ENCODE measurements at places on chromosomes 5 and 9.

GRCh38 chr9:111118256-111118948 lies 80.1 kb upstream of the LPAR1 start:
- DNase-seq, result no peak

DNA sequence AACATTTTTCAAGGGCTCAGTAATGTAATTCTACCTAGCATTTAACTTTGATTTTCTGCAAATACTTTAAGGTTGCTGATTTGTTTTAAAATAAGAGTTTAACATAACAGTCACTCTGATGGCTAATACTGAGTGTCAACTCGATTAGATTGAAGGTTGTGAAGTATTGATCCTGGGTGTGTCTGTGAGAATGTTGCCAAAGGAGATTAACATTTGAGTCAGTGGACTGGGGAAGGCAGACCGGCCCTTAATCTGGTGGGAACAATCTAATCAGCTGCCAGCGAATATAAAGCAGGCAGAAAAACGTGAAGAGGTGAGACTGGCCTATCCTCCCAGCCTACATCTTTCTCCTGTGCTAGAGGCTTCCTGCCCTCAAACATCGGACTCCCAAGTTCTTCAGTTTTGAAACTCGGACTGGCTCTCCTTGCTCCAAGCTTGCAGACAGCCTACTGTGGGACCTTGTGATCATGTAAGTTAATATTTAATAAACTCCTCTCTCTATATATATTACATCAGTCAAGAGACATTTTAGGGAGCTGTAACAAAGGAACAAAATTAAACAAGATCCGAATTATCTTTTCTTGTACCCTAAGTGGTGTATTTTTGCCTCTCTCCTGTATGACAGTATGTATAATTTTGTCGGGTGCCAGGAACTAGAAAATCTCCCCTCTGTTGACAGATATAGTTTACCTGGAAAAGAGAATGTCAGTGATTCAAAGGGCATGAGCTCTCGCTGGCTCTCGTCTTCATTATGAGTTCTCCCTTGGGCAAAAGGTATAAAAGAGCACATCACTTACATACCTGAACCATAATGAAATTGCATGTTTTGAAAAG lies 576.1 kb downstream of the LRRC70 start:
- no peak for DNase-seq

DNA sequence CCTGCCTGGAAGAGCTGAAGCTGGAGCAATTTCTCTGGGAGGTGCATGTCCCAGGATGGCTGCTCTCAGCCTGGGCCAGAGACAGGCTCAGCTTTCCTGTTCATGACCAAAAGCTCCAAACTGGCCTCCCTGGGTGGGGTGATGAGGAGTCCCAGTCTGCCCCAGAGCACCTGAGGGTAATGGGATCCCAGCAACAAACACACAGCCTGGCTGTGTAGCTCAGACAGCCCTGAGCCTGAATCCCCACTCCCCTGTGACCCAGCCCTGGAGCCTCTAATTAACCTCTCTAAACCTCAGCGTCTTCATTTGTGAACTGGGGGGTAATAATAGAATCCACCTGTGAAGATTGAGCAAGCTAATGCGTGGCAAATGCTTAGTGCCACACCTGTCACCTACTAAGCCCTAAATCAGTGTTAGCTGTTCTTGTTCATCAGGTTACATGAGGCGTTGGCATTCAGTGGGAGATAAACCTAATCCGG lies 67.5 kb downstream of the HSPA4 start:
- DNase-seq, result no peak

- no peak for DNase-seq
These were observed 26.0 kb upstream of the SVEP1 start for GRCh38 chr9:110605565-110605964.

GRCh38 chr9:73149371-73150067 lies 2.1 kb upstream of the ANXA1 start:
- no peak for DNase-seq

- DNase-seq, result no peak
These were observed 37.2 kb upstream of the SMIM32 start for GRCh38 chr5:136230176-136230575.

- DNase-seq, result no peak
These were observed 1.2 kb downstream of the TIFAB start for GRCh38 chr5:135450952-135451351.

GRCh38 chr9:131869348-131869747 lies 129.5 kb upstream of the RAPGEF1 start:
- no peak for DNase-seq

DNA sequence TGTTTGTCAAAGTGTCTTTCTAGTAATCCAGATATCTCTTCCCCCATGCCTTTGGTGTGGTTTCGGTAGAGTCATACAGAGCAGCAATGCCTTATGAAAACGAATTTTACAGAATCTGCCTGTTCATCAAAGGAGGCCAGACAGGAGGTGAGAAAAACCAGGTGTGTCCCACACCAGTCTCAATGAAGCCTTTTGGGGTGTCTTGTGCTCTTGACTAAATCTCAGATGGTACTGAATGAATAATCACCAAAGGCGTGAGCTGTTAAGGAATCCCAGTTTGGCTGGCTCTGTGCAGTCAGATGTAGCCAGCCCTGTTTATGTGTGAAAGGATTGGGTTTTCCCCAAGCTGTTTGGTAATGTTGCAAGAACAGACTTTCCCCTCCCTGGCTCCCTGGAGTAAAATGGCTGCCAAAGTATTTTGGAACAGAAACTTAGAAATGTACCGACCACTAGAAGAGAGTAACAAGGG lies 70.8 kb upstream of the CDKN2B start:
- no peak for DNase-seq

- DNase-seq, result no peak
These were observed 43.6 kb downstream of the JADE2 start for GRCh38 chr5:134568761-134569695.

GRCh38 chr9:107660976-107661375 lies 171.4 kb upstream of the KLF4 start:
- DNase-seq, result no peak

GRCh38 chr5:81848362-81848880 lies 97.5 kb upstream of the SSBP2 start:
- DNase-seq, result no peak

DNA sequence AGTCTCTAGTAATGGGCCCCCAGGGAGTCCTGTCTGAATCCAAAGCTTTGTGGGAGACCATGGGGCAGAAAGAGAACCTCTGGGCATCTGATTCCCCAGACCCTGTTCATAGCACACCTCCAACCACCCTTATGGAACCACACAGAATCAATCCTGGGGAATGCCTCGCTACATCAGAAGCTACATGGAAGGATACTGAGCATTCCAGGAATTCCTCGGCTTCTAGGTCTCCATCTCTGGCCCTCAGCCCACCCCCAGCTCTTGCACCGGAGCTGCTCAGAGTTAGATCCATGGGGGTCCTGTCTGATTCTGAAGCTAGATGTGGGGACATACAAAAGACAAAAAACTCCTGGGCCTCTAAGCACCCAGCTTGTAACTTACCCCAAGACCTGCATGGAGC lies 28.4 kb downstream of the VCP start:
- no peak for DNase-seq

GRCh38 chr9:111405701-111406100 lies 75.7 kb upstream of the OR2K2 start:
- no peak for DNase-seq

GRCh38 chr5:115543365-115544042 lies 1.1 kb downstream of the FEM1C start:
- no peak for DNase-seq

DNA sequence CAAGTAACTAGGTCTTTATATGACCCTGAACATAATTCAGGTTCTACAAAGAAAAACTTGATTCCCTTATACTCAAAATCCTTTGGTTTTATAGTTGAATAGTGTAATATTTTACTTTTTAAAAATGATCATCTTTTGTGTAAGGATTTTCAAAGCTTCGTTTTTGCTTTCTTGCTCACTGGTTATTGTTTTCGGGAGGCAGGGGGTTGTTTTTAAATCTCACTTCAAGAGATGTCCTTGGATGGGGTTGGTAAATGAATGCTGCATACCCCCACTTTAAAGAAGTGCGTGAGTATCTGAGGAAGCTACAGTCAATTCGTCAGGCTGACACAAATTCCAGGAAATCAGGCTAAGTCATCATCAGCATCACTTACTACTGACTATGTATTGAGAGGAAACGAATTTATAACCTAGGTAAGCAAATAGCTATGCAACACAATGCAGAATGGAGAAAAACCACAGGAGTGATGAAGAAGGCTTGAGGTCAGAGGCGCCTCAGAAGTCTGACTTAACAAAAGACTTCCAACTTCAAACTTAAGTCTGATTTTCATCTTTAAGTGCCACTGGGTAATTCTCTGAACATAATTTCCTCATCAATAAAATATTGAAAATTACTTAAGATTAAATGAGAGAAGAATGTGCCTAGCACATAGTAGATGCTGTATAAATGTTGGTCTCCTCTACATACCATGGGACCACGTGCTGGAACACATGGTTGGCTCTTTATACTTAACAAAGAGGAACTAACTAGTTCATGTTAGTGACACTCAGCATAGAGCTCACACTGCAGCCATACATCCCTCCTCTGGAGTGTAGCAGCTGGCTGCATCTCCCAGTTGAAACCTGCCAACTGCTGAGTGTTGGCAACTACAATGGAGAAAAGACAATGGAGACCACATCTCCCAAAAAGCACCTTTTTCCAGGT lies 106.0 kb upstream of the KIF2A start:
- no peak for DNase-seq

DNA sequence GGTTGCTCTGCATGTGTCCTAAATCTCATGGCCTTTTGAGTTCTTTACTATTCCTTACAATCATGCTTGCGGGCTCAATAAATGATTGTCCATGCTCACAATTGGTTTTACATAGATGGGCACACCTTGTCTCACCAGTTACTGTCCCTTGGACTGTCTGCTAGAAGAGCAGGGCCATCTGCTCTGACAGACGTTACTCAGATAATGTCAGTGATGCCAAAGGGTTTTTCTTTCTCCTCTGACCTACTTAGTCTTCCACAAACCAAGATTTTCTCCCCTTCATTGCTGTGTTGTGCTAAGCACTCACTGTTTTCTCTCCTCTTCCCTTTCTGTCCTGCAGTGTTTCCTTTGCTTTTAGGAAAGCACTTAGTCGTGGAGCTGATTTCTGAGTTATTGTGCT lies 562.3 kb downstream of the KIF4B start:
- no peak for DNase-seq

GRCh38 chr9:27387722-27388121 lies 90.8 kb upstream of the EQTN start:
- DNase-seq, result no peak

GRCh38 chr5:71932655-71933338 lies 174.5 kb upstream of the MAP1B start:
- no peak for DNase-seq

DNA sequence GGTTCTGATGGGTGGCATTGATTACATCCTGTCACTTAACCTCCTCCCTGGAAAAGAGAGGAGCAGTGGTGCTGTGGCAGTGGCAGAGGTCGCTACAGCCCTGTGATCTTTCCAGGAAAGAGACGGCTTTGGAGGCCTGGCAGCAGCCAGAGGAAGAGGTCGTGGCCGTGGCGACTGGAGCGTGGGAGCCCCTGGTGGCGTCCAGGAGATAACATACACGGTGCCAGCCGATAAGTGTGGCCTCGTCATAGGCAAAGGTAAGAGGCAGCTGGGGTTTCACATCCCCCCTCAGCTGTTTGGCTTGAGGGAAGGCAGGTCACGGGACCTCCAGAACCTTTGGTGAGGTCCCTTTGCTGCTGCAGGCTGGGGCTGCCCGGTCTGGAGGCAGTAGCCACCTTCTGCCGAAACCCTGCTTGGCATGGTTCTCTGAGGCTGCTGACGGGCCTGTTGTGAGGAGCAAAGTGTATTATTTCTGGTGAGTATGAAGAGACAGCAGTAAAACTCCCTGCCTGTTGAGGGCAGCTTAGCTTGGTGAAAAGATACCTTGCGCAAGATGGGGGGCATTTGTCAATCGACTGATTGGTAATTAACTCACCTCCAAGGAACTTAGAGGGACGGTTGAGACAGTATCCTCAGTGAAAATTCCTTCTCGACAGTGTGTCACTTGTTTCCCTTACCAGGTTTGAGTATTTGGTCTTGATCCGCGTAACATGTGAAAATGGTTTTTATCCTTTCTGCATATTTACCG lies 38.0 kb upstream of the PRDM12 start:
- DNase-seq, result no peak

GRCh38 chr9:114031948-114032840 lies 45.9 kb downstream of the AMBP start:
- DNase-seq, result no peak

- DNase-seq, result no peak
These were observed 8.7 kb downstream of the STKLD1 start for GRCh38 chr9:133384736-133385321.

DNA sequence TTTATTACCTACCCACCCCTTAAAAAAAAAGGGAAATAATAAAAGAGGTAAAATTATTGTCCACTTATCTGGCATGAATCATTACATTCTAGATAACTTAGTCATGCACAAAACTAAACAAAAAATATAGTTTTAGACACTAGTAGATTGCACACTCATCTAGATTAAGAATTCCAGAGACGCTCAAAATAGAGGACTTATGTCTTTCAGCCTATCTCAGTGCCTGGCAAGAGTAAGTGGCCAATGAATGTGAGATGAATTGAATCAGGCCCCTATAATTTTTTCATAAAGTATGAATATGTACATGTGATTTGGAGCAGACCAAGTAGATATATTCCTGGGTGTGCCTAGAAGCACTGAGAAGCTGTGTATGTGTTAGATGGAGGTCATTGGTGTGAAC lies 2.0 kb upstream of the RXFP3 start:
- no peak for DNase-seq

DNA sequence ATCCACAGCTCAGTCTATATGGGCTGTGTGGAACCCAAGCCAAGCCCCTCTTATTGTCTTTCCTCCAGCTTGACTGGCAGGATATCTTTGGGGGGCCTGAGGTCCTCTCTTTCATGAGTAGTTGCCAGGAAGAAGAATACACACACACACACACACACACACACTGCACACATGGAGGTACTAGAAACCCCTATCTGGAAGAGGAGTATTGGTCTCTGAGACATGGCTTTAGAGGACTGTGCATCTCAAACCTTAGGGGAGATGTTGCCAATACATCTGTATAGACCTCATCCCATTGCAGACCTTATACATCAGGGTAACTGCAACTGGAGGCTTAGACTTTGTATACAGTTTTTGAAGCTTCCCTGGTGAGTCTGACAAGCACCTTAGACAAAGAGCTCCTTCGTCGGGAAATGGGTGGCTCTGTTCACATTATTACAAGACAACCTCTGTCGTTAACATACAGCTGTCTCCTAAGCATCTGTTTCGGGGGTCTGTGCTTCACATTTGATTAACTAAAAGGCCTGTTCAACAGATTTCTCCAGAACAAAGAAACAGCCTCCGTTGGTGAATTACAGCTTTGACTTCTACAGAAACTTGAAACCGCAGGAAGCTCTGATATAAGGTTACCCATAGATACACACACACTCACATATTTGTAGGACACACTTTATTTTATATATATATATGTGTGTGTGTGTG lies 5.5 kb upstream of the ENTREP1 start:
- DNase-seq, result no peak

- DNase-seq, result no peak
These were observed 26.7 kb downstream of the LNPEP start for GRCh38 chr5:96962540-96962991.

Data from effector CD8-positive, alpha-beta T cell (primary cell).